ENCODE measurements at places on chromosomes 5 and 9.

DNA sequence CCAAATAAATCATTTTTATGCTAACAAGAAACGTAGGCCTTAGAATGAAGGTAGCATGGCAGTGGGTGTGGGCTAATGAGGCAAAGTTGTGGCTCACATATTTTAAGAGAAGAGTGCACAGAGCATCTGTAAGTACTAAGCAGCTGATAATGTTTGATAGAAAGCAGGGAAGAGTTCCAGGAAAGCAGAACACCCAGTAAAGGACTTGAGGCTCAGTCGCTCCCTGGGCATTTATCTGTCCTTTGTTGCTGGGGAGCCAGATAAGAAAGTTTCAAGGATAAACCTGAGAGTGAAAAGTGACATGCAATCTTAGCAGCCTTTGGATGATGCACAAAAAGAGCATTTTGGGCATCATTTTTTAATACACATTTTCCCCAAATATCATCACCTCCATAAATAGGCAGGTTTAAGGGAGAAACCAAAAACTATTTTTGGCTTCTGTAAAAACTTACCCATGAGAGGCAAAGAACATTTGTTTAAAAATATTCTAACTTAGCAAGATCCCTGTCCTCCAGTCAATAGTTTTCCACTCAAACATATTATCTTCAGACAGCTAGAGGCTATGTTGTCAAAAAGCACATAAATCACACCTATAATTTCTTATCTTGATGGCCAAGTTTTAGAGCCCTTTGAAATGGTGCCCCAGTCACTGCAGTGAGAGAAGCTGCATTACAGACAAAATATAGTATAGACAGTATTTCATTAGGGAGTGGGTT lies 3.4 kb downstream of the FREM1 start:
- no peak for DNase-seq

DNA sequence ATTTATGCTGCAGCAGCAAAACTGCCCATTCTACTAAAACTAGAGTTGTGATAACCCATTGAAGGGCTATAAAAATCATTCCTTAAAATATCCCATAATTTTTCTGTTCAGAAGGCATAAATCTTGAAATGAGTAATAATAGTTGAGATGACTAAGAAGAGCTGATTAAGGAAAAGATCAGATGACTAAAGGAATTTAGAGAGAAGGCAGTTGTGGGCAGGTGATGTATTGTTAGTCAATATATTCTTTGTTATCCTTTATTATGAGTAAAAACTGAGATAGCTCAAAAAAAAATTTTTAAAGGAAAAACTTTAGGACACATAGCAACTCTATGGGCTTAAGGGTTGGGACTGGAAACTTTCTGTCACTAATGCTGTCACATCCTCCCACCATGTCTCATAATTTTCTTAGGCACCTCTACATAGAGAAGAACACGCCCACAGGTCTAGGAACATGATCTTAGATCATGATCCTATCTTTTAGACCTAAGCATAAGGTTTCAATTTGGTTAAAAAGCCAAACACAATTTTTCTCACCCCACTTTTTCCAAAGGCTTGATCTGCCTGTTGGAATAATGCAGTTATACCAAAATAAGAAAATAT lies 597.5 kb upstream of the MEF2C start:
- no peak for DNase-seq

GRCh38 chr9:129774791-129775447 lies 22.1 kb upstream of the PTGES start:
- DNase-seq, result no peak

GRCh38 chr9:95193067-95193466 lies 124.4 kb downstream of the FANCC start:
- DNase-seq, result no peak

GRCh38 chr5:172063463-172064235 lies 57.2 kb upstream of the FBXW11 start:
- DNase-seq, result no peak

- DNase-seq, result no peak
Observed at GRCh38 chr5:143376911-143377813, 26.3 kb downstream of the NR3C1 start.

GRCh38 chr5:123455095-123455494 lies 31.9 kb upstream of the CEP120 start:
- no peak for DNase-seq

DNA sequence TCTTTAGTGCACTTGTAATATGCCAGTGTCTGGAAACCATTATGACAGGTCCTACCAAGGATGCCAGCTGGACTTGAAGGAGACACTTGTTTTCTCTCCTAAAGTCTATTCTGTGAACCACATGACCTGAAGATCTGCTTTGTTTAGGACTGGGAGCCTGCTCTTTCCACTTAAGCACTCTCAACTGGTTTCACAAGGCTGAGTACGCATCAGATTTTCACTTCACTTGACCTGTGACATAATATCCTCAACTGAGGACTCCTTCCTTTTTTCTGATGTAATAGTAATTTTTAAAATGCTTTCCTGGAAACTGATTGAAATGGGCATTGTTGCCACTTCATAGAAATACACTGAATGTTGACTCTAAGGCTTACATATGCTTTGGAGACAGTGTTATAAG lies 52.2 kb downstream of the PDE8B start:
- no peak for DNase-seq

GRCh38 chr5:60718166-60718892 lies 18.4 kb upstream of the DEPDC1B start:
- no peak for DNase-seq

DNA sequence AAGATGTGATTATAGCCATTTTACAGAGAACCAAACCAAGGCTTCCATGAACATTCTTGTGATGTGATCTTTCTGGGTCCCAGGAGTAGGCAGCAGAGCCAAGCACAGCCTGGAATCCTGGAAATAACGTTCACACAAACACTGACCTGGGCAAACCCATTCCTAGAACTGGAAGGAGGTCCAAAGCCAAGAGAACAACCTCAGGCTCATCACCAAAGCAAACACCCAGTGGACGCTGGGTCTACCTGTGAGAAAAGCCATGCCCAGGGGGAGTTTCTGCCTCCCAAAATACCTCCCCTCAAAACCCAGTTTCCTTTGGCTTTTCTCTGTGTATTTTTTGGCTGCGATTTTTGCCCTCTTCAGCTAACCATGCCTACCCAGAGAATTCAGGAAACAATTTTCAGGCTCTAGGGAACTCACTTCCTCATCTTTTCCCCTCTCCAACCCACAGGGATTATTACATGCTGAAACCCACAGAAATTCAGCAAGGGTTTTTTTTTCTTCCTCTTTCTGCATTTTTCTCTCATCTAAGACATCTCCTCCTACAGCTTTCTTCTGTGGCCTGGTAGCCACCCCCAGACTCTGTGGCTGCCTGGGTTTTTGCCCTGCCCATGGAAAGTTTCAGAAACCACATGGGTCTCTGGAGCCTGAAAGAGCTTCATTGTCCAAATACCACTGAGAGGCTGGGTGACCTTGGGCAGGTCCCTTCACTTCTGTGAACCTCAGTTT lies 75.0 kb downstream of the TNC start:
- DNase-seq, result no peak

GRCh38 chr5:101995585-101995984 lies 300.5 kb downstream of the SLCO4C1 start:
- no peak for DNase-seq

GRCh38 chr5:165460911-165461310 lies 1955.5 kb downstream of the MAT2B start:
- DNase-seq, result no peak

- DNase-seq, result no peak
Observed at GRCh38 chr5:144203750-144204596, 33.3 kb downstream of the KCTD16 start.

GRCh38 chr9:92720209-92720765 lies 44.3 kb downstream of the BICD2 start:
- no peak for DNase-seq

DNA sequence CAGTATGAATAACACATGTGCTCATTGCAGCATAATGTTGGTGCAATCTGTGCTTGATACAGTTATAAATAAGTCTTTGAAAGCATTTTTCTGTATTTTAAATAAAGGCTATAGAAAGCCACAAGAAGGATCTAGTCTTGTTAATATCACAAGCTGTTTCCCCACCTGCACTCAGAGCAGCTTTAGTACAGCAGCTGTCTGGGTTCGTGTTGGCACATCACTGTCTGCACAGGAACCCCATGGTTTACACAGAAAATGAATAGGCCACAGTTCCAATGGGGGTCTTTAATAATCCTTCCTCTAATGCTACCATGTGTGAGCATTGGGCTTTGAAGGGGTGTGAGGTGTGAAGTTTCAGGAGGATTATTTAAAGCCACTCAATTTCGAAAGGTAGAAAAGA lies 2269.7 kb downstream of the MAT2B start:
- DNase-seq, result no peak

GRCh38 chr5:103450333-103451061 lies 112.1 kb downstream of the NUDT12 start:
- DNase-seq, result no peak

- no peak for DNase-seq
Observed at GRCh38 chr9:129384491-129385210, 206.6 kb upstream of the IER5L start.

DNA sequence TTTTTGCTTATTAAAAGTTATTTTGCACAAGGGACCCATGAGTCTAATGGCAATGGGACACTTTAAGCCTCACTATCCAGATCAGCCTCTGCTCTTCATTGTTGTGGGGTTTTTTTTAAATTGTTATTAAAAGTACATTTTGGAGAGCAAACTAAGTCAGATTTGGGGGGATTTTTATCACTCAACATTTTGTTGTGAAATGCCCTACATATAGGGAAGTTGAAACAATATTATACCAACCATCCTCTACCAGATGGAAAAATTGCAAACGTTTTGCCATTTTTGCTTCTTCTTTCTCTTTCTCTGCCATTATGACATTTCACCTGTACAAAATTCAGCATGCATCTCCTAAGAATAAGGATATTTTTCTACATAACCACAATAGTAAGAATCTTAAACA lies 75.3 kb downstream of the SLC1A3 start:
- no peak for DNase-seq

- no peak for DNase-seq
Observed at GRCh38 chr9:98962181-98962560, 18.5 kb downstream of the COL15A1 start.

DNA sequence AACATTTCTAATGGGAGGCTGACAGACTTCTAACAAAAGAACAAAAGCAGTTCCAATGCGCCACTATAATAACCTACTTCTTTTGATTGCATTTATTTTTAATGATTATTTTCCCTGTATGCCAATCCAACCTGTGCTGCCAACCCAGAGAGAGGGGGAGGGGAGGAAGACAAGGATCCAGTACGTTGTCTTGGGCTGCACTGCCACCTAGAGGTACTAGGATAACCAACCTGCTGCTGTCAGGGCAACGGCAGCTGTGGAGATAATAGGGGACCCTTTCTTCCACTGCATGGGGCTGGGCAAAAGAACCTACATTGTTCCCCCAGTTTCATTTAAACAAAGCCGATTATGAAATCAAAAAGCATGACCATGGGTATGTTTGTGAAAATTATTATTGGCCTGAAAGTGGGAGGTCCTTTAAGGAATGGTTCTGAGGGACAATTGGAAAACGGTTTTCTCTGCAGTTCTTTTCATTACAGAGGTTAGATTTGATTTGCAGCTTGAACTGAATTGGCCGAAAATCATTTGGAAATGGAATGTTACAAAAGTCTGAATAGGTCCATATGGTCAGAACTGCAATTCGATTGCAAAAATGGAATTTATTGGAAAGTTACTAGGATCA lies 101.3 kb downstream of the RASEF start:
- no peak for DNase-seq

- no peak for DNase-seq
Observed at GRCh38 chr9:113143432-113144227, 7.2 kb upstream of the SLC31A2 start.

- DNase-seq, result no peak
Observed at GRCh38 chr5:84130006-84130580, 254.6 kb downstream of the EDIL3 start.

GRCh38 chr5:50697739-50698138 lies 31.3 kb downstream of the PARP8 start:
- DNase-seq, result no peak

GRCh38 chr9:133592731-133593409 lies 16.3 kb downstream of the FAM163B start:
- DNase-seq, result no peak

DNA sequence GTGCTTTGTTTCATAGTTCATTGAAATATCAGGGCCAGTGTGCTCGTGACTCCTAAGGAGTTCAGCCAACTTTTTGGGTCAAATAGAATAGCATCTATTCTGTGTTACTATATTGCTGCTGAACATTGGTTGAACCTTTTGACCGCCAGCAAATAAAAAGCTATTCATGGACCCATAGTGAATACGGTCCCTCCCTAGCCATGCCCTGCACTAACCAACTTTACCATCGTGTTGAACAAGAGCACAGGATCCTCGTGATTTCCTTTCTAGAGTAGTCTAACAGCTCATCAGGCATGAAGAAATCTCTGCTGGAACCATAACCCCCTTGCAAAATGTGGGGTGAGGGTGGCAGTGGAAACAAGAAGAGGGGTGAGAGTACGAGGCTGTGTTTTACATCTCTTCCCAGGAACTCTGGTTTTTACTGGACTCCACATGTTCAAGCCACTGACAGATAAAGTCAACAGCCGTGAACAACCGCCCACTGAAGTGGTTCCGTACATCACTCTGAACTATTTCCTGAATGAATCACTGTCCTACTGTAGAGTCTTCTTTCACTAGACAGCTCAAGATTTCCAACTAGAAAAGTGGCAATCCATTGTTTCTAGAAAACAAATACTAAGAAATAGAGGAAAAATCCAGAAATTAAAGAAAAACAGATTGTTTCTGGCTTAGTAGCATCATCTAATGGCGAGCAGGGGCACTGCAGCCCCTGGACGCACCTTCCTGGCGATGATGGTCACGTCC lies 70.1 kb upstream of the SPATA31E1 start:
- DNase-seq, result no peak

DNA sequence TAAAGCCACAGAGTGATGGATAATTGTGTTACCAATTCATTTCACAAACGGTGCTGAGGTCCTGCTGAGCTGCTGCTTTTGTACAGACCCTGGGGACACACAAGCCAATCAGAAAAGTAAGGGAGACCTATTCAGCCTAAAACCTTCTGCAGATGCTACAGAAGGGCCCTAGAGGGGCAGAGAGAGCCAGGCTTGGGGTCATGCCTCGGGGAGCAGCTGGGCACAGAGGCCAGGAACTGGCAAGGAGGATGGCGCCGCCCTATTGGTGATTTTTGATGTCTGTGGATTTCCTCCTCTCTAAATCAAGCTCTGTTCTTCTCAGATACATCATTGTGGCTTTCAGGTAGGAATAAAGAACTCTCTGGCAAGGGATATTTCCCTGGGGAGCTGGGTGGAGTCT lies 181.9 kb downstream of the ZNF462 start:
- no peak for DNase-seq

GRCh38 chr9:92965061-92965758 lies 17.9 kb downstream of the FGD3 start:
- peak; percentile 36 for DNase-seq

DNA sequence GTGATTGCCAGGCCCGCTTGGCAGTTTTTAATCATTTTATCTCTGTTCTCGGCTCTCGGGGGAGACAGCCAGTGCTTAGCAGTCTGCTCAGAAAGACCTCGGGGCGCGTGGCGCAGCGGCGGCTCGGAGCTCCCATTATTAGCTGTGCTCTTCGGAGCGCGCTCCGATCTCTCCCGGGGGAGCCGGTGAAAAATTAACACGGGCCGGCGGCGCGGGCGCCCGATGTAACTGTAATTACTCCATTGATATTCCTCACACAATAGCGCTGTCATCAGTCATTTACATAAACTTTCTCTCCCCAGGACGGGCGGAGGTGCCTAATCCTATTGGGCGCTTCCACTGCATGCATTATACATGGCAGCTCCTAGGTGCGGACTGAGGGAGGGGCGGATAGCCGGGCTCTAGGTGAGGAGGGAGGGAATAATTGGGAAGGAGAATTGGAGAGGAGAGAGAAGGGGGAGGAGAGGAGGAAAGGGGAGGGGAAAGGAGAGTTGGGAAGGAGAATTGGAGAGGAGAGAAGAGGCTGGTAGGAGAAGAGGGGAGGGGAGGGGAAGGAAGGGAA lies 24.9 kb downstream of the LMX1B start:
- DNase-seq, result no peak

Data from activated naive CD4-positive, alpha-beta T cell (primary cell).